ENCODE measurements at places on chromosomes 2 and 18.

DNA sequence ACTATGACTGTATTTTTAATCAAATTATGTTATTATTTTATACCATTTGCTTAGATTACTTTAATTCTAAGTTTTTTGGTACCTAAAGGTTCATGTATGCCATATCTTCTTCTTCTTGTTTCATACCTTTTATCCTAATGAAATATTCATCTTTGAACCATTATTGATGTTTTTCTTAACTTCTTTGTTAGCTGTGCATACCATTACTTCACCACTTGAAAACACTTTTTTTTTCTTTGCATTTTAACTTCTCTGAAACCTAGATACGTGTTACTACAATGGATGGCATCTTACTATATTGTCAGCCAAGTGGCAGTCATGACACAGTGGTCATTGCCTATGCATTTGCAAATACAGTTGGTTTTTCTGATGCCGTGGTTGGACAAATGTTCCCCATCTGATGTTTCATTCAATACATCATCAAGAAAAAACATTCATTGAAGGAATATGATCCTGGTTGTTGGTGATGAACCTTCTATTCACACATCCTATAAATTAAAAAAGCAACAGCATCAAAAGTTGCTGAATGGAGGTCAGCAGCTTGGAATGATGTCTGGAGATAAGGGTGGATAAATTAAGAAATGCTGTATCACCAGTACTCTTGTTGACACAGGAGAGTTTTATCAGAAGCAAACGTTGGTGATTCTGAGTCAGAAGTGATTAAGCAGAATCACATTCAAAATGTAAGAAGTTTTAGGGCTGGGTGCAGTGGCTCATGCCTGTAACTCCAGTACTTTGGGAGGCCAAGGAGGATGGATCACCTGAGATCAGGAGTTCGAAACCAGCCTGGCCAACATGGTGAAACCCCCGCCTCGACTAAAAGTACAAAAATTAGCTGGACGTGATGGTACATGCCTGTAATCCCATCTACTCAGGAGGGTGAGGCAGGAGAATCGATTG, 7.4 kb downstream of the IL36A start:
- no peak for DNase-seq

DNA sequence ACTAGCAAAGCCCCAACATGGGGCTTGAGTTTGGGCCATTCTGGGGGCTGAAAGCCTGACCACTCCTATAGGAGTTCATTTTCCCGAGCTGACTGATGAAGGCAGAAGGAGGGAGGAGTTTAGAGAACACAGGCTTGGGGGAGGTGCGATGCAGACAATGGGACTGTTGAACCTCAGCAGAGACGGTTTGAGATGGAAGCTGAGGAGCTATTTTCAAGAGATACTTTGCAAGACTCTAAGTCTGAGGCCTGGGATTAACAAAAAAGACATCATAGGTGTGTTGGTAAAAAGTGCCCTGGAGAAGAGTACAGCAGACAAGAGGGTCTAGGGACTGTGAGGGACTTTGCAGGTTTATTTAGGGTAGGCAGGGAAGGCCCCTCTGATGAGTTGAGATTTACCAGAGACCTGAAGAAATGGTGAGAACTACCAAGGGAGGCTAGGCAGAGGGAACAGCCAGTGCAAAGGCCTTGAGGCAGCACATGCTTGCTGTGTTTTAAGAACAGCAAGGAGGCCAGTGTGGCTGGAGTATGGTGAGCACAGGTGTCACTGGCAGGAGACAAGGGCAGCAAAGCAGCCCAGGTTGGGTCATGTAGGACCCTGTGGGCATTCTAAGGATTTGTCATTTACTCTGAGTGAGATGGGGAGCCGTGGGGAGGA, 31.6 kb downstream of the PCBP1 start:
- no peak for DNase-seq

DNA sequence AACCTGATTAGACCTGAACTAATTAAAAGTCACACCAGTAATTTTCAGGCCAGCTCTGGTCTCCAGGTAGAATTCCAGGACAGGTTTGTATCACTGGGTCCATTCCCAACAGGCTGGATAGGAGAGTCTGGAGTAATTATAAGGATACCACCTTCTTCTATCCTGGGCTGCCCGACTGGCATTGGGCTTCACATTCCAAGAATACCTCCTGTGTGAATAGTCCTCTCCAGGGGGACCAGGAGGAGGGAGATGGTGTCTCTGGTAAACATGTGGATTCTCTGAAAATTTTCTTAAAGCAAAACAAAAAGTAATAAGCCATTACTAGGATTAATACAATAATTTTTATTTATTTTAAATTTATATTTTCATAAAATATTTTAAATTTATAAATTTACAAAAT, 17.3 kb downstream of the DUSP11 start:
- DNase-seq = no peak

DNA sequence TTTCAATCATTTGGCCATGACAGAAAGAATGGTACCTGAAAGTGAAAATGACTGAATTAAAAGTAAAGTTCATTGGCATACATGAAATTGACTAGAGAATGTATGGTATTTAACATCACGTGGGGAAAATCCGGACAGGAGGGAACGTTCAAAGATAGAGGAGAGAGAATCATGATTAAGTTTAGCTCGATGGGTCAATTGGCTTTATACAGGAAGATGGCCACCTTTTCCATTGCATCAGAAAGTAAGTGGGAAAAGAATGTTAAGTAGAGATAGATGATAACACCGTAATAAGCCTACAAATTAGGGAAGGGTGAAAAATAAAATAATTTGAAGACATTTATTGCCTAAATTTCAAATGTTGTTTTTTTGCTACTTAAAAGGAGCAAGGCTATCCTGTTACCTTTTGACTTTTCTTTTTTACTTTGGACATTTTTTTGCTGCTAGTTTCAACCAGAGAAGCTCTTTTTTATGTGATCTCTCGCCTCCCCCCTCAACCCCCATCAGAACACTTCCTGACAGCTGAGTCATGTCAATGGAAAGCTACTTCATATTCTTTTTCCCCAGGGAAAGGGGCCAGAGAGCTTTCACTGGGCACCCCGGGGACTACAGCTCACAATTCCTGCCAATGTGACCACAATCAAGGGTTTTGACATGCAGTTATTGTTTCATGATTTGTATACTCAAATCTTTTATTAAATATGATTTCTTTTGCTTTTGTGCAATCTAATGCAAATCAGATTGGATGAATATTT, 767 bp upstream of the CCDC102B start:
- DNase-seq = no peak

- DNase-seq = no peak
These were observed 57.0 kb upstream of the SCN1A start for GRCh38 chr2:166184789-166185188.

DNA sequence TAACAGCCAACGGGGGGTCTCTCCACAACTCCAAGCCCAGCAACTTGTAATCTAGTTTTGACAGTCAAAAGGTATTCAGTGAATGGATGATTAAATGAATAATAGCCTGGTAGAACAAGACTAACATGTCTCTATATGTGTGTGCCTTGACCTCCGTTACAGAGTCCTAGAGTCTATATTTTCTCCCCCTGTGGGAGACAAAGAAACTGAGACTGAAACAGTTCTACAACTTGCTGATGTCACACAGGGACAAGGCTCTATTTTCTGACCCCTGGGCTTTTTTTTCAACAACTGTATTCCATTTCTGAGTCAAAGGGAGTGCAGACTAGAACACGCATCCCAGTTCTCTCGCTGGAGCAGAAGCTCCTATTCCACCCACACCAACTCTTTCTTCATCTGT, 223.6 kb upstream of the AGAP1 start:
- no peak for DNase-seq

DNA sequence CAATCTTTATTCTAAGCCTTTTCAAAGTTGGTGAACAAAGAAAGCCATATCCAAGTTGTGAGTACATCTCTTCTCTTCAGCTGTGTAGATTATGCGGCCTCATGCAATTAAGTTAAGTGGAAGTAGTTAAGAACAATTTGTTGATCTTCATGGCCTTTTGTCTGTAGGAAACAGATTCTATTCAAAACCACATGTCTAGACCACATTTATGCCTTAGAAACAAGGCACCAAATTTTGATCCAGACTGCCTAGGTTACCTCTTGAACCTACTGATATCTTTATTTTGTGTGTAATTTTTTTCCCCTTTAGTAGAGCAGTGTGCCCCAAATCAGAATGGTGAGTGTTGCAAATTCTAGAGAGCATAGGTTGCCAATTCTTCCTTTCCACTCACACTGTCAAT, 101.6 kb upstream of the CERS6 start:
- no peak for DNase-seq

DNA sequence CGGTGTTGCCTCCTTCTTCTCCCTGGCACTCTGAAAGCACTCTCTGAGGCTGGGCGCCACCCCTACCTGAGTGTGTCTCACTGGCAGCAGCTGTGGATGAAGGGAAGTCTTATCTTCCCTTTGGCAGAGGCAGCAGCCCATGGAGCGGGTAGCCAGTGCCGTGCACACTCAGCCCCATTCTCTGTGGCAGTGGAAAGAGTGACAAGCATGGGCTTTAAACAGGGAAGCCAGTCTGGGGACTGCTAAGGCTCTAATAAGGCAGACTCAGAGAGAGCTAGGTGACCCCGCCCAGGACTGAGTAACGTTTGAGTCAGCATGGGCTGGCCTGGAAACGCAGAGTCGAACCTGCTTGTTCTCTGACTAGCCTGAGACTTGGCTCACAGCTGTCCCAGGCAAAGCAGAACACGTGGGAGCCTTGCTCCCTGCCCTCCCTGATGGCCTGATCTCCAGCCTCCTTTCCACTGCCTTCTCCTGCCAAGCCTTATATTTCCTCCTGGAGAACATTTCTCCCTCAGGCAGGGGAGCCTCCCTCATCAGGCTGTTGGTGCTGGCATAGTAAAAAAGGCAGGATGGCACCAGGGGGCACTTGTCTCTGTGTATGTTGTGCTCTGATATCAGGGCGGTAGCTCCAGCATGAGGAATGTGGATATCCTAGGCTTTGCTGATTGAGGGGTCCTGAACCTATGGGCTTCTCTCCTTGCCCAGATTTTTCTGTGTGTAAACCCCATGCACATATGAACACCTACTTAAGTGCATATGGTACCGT, 93.9 kb upstream of the LGALSL start:
- peak; percentile 29 for DNase-seq

GRCh38 chr18:36406805-36407204, 109.3 kb downstream of the FHOD3 start:
- no peak for DNase-seq

- DNase-seq = no peak
These were observed 125.0 kb downstream of the NFATC1 start for GRCh38 chr18:79520478-79521390.

GRCh38 chr2:240964704-240965295, 33.6 kb upstream of the SNED1 start:
- no peak for DNase-seq

DNA sequence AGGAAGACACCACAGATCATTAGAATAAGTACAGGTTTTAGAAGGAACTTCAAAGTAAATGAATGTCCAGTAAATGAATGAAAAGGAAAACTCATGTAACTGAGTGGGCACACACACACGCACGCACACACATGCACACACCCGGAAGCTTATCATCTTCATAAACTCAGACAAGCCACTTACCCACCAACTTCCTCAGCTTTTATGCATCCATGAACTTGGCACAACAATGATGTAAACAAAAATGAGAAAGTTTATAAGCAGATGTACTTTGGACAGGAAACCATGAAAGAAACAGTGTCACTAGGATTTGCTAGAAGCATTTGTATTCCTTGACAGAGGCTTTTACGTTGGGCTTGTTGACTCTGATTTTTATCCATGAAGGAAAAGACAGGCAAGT, 23.2 kb downstream of the RNF152 start:
- DNase-seq = no peak

DNA sequence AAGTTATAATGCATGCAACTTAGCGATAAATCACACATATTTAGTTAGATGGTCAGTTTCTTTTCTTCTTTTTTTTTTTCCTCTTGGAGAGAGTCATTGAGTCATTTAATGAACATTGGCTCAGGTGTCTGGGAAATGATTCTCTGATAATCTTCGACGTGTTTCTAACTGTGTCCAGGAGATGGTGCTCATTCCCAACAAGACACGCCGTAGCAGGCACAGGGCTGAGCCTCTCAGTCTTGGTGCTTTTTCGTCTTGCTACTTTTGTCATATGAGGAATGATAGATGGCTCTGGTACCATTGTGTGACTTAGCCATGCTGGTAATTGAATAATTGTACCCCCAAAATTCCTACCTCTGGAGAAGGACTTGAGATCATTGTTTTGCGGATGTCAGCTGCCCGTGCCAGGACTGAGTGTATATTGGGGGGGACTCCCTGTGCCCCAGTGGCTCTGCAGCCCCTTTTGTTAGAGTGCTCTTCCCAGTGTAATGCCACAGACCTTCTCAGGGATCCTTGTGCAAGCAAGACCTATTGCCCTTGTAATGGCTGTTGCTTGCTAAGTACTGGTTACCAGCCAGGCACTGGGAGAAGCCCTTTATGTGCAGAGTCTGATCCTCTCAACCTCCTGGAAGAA, 107.6 kb upstream of the CYRIA start:
- no peak for DNase-seq

DNA sequence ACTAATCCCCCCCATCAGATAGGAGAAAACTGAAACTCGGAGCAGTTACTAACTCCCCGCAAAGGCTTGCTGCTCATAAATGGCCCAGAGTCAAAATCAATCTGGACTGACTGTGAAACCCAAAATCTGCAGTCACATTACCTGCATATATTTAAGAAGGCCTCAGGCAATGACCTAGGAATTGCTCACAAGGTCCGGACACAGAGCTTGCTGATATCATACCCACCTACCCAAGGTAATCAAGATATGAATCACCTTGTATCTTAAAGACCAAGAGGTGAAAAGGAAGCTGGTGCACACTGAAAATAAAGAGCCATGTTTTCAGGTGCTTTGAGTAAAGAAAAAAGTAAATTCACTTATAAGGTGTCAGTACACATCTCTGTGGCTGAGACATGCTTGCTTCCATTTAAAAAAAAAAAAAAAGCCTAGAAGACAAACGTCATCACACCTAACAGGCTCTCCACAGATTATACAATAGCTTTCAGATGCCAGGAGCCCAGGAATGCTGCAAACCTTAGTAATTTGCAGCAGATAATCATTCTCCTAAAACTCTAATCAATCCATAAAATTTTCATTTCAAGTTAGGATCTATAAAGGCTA, 195.4 kb downstream of the ZEB2 start:
- peak; percentile 82 for DNase-seq

- DNase-seq = peak; percentile 76
These were observed 48.7 kb upstream of the ANXA4 start for GRCh38 chr2:69693059-69693774.

DNA sequence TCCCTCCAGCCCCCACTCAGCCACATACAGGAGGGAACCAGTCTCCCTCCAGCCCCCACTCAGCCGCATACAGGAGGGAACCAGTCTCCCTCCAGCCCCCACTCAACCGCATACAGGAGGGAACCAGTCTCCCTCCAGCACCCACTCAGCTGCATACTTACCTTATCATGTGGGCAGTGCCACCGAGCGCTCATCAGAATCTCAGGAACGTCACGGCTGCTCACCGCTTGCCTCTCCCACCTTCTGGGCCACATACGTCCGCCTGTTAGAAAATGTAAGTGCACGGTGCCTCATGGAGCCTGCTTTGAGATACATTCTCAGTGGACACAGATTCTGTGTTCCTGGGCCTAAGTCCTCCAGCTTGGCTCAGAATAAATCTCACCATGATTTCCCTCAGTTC, 124.8 kb downstream of the PXDN start:
- no peak for DNase-seq

Measured in T-helper 2 cell (primary cell).